Activated naive CD8-positive, alpha-beta T cell treated with anti-CD3 and anti-CD28 coated beads, Interleukin-2, amount 10 ng/mL, durations not matched to agents 7 days and 5 days (primary cell): ENCODE measurements at places on chromosomes 7 and 10. TPM values are rescaled to one million over a fixed set of nuclear protein-coding genes. Genes with fewer than 3 reads are reported as not detected.

NODAL gene
- total RNA-seq = not detected

MMD2 gene
- not detected for total RNA-seq

GRCh38 chr10:618229-618989 is 71.1 kb downstream of the DIP2C start:
- no peak for DNase-seq

DNA sequence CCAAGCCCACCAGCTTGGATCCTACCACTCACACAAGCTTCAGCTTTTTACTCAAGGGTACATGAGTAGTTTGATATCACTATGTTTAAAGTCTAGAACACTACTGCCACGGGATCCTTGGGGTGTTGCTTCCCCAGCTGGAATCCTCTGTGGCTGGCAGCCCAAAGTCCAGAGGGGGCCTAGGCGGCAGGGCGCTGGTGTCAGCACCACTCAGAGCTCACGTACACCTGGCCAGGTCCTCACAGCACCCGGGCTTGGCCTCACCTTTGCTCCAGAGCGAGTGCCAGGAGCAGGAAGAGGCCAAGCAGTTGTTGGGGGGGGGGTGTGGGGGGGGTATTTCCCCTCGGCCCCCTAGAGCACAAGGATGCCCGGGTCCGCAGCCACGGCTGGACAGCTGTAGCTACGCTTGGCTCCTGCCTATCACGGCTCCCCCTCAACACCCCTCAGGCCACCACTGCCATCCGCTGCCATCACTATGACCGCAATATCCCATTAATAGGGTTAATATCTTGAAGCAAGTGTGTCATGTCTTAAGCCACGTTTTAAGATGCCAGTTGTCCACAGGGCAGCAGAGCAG is 17.0 kb downstream of the ZDHHC6 start:
- no peak for DNase-seq

DNA sequence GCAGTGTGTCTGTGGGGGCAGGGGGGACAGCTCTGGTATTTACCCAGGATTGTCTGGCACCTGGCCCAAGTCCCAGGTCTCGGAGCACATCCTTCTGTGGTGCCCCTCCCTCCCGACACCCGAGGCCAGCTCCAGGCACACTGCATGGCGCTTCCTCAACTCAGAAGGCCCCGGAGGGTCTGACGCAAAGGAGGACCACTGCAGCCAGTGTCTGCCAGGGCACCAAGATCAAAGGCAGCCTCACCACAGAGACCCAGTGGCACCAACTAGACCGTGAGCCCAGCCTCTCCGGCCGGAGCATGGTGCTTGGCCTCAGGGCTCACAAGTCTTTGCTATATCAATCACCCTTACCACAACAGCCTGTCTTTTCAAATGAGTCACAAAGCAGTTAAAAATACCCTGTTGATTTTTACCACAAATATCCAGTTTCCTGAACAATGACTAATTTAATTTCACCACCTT is 99.3 kb upstream of the DDC start:
- no peak for DNase-seq

DNA sequence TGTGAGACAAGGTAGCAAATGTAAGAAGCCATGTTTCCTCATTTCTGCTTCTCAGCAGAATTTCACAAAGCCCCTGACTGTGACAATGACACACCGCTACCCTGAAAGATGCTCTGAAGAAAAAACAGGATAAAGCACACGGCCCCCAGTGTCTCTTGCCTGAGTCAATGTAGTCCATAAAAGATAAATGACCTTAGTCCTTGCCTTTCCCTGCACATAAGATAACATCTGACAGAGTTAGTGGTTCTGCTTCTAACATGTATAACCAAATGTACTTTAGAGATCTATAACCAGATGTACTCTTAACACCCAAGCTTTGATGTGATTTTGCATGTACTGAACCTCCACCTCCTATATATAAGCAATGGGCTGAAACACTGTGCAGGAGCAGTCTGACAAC is 3.0 kb upstream of the SND1 start:
- no peak for DNase-seq

DNA sequence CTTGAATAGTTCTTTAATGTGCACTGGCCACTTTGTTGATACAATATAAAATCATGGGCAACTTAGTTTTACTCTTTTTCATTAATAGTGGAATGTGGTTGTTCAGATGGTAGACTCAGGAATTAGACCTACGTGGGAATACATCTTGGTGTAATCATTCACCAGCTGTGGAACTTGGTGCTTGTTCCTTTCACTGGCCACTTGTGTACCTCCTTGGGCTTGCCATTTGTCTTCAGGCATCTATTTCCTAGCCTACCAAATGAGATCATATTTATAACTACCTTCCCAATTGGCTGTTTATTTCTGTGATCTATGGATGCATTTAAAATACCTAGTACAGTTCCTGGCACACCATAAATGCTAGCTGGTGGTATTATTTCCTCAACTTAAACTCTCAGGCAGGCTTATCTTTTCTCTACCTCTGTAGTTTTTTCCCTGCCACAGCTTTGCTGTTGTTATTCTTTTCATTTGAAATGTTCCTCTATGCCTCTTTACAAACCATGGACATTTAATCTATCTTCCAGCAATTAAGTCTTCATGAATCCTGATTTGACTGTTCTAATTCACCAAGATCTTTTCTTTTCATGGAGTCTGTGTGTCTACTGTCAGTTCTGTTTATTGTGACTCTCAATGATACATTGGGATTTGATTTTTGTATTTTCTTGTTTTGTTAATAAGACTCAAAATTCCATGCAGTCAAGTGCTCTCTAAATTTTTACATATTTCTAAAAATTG is 113.0 kb downstream of the ADAM22 start:
- DNase-seq = no peak

DNA sequence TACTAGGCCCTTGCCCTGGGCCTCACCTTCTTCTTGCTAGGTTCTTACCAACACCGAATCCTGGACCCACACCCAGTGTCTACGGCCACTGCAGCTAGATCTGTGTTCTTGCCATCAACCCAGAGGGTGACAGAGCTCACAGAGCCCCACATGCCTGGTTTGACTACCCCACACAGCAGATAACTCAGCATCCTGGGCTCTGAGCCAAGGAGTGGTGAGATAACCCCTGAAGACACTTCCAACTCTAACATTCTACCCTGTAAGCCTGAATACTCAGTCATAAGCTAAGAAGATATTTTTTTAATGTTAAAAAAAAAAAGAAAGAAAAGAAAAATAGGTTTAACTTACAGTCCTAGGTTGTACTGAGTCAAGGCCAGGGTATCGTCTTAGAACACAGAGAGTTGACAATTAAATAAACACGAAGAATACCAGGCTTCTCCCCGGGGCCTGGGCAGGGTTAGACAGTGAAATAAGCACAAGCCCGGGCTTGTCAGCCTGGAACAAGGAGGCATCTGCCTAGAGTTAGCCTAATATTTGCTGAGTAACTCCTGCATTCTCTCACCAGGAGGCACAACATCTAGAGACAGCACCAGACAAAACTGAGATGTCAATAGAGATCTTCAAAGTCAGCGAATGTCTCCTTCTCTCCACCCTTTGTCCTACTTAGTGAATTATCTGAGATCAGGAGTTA is 556.5 kb upstream of the LRRN3 start:
- DNase-seq = no peak

DNA sequence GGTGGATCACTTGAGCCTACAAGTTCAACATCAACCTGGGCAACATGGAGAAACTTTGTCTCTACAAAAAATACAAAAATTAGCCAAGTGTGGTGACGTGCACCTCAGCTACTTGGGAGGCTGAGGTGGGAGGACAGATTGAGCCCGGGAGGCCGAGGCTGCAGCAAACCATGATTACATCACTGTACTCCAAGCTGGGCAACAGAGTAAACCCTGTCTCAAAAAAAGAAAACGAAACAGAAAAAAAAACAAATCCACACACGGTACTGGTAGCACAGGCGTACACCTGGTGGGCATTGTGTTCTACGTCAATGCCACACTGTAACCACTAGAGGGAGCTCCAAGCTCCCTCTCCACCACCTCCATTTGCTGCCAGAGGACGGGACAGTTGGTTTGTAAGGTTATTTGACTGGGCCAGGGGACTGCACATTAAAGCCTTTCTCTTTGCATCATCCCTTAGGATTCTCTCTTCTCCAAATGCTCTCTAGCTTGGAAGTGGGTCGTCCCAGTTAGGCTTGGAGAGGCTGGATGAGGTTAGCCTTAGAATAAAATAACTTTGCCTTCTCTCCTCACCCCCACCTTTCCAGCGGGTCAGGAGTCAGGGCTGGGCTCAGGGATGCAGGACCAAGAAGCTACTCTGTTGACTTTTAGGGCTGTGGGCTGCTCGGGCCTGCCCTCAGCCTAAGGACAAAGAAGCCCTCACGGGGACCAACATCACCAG is 130.8 kb downstream of the SORBS1 start:
- no peak for DNase-seq

DNA sequence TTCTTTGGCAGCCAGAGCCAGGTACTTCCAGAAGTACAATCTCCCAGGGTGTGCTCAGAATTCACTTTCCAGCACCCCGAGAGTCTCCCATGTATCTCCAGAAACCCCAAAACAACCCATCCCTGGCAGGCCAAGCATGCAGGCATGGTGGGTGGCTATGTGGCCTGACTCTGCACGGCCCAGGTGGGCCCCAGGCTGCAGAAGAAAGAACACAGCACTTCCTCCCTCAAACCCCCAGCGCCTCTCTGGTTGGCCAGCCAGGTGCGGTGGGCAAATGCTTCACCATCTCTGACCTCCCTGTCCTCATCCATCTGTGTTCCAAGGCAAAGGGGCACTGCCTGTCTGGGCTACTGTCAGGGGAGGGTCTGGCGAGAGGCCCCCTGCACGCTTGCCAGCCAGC is 100.3 kb downstream of the MKI67 start:
- no peak for DNase-seq

GRCh38 chr7:55365205-55365674 is at the start of gene LANCL2:
Gene LANCL2, plus strand, starts transcription at chr7:55365337. Its CDS starts 689 bp downstream, at chr7:55366026.
- DNase-seq = no peak

DNA sequence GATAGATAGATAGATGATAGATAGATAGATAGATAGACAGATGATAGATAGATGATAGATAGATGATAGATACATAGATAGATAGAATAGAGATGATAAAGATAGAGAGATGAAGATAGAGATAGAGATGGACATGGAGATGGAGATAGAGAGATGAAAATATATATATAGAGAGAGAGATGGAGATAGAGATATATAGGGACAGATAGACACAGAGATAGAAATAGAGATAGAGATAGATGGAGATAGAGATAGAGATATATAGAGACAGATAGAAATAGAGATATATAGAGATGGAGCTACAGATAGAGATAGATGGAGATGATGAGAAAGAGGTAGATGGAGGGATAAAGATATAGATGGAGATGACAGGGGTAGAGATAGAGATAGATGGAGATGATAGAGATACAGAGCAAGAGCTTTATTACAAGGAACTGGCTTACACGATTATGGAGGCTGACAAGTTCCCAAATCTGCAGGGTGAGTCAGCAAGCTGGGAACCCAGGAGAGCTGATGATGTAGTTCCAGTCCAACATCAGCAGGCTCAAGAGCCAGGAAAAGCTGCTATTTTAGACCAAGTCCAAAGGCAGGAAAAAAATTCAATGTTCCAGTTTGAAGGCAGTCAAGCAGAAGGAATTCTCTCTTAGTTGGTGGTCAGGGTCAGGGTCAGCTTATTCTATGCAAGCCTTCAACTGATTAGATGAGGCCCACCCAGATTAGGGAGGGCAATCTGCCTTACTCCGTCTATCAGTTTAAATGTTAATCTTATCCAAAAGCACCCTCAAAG is 37.1 kb downstream of the CAV1 start:
- DNase-seq = no peak

DNA sequence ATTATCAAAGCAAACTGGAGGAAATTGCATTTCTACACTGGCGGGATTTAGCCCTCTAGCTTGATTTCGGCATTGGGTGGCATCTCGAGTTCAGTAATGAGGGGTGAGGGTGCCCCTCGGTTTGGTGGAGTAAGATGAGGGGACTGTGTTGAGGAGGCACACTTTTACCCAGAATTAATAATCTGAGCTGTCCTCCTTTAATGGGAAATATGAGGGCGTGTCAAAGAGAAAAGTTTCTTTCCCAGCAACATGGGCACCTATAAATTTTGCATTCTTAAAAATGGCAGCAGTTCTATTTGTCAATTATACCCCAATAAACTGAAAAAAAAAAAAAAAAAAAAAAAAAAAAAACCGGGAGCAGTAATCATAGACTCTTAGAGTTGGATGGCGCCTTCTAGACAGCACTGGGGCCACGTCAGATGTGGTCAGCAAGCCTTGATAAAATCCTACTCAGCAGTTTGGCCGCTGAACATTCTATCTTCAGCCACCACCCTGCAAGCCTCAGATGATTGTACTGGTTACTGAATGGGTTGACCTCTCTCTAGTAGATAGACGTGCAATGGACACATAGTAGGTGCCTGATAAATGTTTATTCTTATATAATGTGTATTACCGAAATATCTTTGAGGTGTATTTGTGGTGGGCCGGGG is 931 bp downstream of the PAPSS2 start:
- DNase-seq = no peak

DNA sequence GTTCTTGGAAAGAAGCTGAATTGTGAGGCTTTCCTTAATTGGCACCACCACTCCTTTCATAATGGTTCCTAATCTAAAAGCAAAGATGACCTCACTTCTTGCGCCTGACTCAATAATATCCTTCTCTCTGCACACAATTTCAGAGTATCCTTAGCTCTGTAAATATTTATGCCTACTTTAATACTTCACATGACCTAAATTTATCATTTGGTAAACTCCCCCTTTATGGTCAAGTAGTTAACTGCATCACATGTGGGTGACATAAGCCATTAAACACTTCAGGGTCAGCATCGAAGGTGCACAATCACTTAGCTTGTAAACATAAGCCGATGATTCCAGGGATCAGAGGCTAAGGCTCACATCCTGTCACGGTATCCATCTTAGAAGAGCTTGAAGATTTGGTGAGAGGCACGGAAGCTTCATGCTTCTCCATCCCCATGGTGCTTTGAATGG is 7.3 kb upstream of the RHOBTB1 start:
- DNase-seq = no peak

GRCh38 chr7:158016180-158017097 is 571.2 kb downstream of the PTPRN2 start:
- DNase-seq = peak; percentile 8

DNA sequence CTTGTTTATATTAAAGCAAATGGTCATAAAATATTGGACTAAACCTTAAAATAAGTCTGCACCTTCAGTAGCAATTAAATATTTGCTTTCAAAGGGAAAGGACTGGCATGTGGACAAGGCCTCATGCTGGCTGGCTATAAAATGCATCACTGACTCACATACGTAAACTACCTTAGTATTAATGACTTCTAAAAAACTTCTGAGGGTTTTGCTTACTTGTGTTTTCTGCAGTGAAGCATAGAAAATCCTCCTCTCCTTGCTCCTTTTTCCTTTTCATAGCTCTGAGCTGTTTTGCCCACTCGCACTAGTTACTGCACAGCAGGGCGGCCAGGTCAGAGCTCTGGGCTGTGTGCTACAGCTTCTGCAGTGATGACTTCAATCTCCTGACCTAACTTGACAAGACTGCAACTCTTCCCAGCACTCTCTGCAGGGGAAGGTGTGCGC is 82.3 kb downstream of the CUL2 start:
- DNase-seq = no peak
